Left forelimb (tissue), 1 donor: ENCODE measurements at places on chromosomes 2 and 18.

GRCh38 chr2:23753291-23754010, 173.5 kb downstream of the ATAD2B start:
- no peak for DNase-seq

- no peak for DNase-seq
These were observed 39.5 kb downstream of the UGP2 start for GRCh38 chr2:63881205-63881604.

DNA sequence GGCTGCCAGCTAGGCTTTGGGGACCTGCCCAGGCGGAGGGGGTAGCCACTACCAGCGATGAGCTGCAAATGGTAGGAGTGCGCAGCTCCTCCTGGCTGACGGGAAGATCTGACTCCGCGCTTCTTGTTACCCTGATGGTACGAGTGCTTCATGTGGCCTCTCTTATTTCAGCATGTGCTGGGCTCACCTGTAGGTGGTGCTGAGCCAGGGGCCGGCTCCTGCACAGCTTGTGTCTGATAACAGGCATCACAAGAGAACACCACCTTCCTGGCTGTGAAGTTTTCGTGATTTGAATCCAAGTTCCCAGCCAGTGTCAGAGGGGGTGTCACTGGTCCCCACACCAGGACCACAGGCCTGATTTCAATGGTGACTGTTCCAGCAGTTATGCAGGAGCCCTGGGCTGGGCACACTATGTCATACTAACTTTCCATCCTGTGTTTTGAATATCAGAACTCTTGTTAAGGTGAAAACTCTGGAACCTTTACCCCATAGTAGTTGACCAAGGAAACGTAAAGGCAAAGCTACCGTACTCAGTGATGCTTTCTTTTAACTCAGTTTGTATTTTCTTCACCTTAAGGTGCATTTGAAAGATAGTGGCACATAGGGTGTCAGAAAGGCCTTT, 28.0 kb downstream of the APCDD1 start:
- no peak for DNase-seq

GRCh38 chr2:118850901-118851415, 3.5 kb upstream of the EN1 start:
- no peak for DNase-seq

GRCh38 chr2:118671701-118672454, 175.6 kb downstream of the EN1 start:
- DNase-seq = no peak

DNA sequence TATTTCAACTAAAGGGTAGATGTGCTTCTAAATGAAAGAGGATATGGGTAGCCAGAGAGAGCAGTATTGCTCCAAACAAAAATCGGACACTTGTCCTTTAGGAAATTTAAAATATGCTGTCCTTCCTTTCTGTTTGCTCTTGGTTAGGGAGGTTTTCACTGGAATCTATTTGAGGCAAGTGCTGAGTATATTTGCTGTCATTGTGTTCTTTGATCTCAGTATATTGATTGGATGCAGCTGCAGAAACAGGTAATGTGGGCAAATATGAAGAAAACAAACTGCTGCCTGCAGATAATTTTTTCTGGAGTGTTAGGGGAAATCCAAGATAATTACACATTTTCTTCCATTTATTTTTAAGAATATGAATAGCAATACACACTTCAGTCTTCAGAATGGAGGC, 410.2 kb downstream of the NCKAP5 start:
- no peak for DNase-seq

GRCh38 chr2:200624026-200624425, 38.2 kb downstream of the AOX1 start:
- DNase-seq = no peak

DNA sequence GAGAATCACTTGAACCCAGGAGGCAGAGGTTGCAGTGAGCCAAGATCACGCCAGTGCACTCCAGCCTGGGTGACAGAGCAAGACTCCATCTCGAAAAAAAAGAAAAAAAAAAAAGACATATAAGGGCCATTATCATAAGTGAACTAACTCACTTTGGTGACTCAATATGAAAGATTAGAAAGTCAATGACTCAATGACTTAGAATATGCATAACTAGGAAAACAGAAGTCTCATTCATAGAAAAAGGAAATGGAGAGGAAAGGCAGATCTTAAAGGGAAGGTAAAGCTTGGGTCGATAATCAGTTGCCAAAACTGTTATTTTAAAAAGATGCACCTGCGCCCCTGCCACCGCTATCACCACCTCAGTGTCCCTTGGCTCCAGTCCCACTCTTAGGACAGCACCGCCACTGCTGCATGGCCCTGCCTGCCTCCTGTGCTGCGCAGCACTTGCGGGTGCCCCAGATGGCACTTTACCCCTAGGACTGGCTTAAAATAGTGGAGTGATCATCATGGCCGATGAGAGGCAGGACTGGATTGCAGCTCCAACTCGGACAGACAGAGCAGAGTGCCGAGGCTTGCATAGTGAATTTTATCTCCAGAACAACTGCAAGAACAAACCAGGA, 54.7 kb downstream of the INO80D start:
- no peak for DNase-seq

- DNase-seq = no peak
These were observed 48.7 kb downstream of the DPP4 start for GRCh38 chr2:162025121-162025911.

DNA sequence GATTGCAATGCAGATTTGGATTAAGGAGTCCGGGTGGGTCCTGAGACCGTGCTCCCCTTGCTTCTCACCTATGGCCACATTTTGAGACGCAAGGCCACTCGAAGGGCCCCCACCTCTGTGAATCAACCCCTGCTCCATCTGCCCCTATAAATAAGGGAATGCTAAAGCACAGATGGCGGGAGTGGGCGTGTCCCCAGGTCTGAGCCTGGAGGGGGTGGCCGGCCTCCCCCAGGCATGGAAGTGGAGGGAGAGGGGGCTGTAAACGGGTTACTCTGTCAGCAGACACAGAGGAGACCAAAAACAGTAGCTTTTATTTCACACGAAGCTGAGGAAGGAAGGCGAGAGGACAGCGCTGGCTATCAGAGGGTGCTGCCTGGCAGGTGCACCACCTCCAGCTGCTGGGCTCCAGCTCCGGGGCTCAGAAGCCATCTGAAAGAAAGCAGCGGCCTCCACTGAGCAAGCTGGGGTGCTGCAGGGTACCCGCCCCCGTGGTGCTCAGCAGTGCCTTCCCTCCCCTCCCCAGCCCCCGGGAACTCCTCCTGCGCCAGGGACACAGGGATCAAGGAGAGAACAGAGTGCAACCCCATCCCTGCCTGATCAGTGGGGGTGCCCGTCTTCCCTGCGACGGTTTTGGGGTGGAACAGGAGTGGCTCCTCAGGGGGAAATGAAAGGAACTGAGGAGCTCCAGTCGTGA, 56.7 kb upstream of the RAB6C start:
- no peak for DNase-seq

DNA sequence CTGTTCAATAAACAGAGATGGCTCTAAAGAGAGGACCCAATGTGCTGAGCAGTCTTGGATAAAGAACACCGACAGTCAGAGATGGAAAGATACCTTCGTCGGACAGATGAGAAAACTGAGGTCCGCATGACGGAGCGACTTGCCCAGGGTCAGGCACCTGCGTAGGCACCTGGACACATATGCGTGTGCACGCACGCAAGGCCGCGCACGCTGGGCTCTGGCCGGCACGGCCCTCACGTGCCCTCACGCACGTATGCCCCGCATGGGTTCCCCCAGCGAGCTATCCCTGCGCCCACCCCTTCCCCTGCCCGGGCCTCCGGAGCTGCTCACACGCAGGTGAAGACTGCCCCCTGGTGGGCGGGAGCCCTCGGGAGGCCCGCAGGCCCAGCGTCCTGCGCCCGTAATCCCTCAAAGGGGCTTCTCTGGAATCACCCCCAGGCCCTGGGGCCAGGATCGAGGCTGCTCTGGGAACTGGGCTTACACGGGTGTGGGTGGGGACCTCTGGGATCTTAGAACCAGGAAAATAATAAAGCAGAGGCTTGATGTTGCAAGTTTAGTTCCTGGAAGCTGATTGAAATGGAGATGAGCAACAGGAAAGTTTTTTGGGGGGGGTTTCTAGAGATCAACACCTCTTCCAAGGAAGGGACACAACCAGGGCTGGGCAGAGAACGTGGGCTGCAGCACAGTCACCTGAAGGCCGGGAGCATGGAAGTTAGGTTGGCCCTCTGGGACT, 246.3 kb downstream of the TNS1 start:
- DNase-seq = peak; percentile 89

- DNase-seq = no peak
These were observed 35.5 kb upstream of the KIDINS220 start for GRCh38 chr2:8872821-8873432.

DNA sequence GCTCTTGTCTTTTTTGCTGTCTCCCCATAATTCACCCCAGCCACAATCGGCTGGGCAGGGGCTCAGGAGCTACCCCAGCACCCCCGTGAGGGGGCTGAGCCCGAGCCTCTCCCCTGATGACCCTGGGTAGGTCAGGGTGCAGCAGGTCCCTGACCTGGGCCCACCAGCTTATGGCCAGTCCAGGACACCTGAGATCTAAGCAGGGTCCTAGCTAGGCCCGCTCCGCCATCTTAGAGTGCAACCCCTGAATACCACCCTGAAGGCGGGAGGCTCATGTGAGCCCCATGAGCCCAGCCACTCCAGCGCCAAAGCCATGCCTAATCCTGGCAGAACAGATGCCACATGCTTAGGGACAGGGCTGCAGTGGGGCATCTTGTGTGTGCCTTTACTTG, 16.2 kb downstream of the STK25 start:
- DNase-seq = no peak

GRCh38 chr2:101374821-101375561, 12.3 kb downstream of the CREG2 start:
- no peak for DNase-seq

GRCh38 chr2:23532391-23533337, 147.7 kb downstream of the KLHL29 start:
- DNase-seq = peak; percentile 77

- peak; percentile 86 for DNase-seq
These were observed 579 bp downstream of the MAT2A start for GRCh38 chr2:85539361-85540132.

DNA sequence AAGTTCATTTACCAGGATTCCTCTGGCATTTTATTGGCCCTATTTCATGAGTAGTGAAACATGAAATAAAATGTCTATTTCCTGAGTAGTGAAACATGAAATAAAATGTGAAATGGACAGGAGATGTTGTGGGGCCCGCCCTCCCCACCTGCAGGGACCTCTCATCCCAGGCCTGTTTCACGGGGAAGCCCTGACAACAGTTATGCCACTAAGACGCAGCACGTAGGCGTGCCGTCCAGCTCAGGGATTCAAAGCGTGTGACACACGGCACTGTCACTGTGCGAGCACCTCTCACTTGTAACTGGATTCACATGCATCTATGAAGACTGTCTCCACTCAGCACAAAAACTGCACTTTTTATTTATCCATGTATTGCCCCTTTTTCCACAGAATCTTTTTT, 83.4 kb upstream of the SNTG2 start:
- DNase-seq = peak; percentile 28

GRCh38 chr2:207766697-207767460, 2.8 kb downstream of the FZD5 start:
- DNase-seq = no peak

DNA sequence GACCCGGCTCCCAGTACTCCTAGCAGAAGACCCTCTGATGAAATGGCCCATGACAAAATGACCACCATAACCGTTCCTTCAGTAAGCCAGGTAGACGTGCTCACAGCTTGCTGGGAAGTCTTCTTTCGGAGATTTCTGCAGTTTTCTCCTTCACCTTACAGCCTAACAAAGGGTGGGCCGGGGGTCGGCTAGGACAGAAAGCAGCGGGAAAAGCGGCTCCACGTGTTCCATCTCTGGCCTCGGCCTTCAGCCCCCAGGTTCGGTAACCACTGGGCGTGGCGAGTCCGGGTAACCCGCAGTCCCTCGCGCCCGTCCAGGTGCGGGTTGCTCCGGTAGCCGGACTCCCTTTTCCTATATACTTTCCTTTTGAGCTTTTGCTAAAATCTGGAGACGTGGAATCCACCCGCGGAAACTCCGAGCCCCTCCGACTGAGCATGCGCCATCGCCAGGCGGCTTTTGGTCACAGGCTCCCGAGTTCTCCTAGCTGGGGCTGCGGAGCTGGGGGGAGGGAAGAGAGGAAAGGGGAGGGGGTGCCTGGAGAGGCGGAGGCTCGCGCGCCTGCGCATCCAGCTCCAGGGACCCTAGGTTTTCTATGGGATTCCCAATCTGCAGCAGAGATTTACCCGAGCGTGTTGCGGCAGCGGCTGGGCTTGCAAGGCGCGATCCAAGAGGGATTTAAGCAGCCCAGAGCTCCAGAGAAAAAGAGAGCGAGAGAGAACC, at the start of gene VSNL1:
VSNL1 (plus strand) TSS at position 604 of the 720 bp plus-strand sequence. CDS start 51,379 bp downstream, outside the sequence.
- peak; percentile 92 for DNase-seq

DNA sequence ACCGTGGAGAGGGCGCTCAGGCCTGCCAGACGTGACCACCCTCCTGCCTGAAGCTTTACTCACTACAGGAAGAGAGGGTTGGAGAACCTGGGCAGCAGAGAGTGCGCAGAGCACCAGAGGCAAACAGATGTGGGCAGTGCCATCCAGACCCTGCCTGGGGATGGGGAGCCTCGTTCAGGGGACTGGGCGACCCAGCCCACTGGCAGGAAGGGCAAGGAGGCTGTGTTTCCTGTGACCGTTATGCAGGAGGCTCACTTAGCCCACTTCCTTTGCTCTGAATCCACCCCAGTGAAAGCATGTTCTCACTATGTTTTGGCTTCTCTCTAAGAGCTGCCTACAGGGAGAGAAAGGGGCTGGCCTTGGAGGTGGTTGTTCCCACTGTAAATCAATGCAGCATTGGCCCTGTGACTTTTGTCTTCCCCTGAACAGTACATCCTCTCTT, 23.0 kb upstream of the ACKR3 start:
- no peak for DNase-seq

DNA sequence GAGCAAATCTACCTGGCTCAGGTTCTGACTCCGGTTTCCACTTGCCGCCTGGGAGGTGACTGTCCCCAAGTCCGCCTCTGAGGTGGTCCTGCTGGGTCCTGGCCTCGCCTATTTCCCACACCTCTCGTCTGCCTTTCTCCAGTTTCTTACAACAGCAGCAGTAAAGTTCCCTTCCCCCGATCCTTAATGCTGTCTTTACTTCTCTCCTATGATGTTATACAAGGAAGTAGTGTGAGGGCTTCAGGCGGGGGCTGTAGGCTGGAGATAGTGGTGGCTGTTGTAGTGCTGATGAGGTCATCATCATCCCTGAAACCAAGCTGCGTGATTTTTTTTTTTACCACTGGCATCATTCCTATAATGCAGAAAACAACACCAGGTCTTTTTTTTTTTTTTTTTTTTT, 18.9 kb downstream of the TGIF1 start:
- DNase-seq = no peak

- no peak for DNase-seq
These were observed 40.5 kb downstream of the RBKS start for GRCh38 chr2:27849558-27850205.
